Heart right ventricle (tissue), 16 donors: ENCODE measurements at places on chromosomes 7 and 10.

DNA sequence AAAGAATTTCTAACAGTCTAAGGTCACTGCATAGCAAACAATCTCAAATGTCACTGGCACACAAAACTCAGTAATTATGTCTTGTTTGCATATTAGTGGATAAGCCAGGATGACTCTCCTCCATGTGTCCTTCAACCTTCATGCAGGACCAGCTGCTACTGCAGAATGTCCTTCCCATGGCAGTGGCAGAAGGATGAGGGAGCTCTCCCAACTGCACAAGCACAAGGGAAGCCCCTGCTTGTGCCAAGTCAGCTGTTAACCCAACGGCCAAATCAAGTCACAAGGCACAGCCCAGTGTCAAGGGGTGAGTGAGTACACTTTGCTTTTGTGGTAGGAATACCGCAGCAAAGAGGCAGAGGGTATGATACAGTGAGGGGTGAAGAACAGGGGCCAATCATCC lies 59.3 kb upstream of the VWC2 start:
- peak; percentile 50 for DNase-seq

- DNase-seq, result no peak
Observed at GRCh38 chr7:99622596-99622995, 5.8 kb downstream of the ZSCAN25 start.

- no peak for DNase-seq
Observed at GRCh38 chr7:36526863-36527548, 137.3 kb downstream of the ANLN start.

- DNase-seq, result no peak
Observed at GRCh38 chr7:45882465-45882810, 5.8 kb upstream of the IGFBP1 start.

GRCh38 chr10:128859738-128860386 lies 607.2 kb upstream of the MGMT start:
- peak; percentile 49 for DNase-seq

- no peak for DNase-seq
Observed at GRCh38 chr7:149821191-149822148, 16.7 kb upstream of the ZNF862 start.

- no peak for DNase-seq
Observed at GRCh38 chr10:45586028-45586824, 86.3 kb downstream of the ZFAND4 start.

GRCh38 chr7:41445946-41446345 lies 256.9 kb downstream of the INHBA start:
- DNase-seq, result no peak

- DNase-seq, result no peak
Observed at GRCh38 chr7:68020102-68020501, 1023.5 kb downstream of the TYW1 start.

DNA sequence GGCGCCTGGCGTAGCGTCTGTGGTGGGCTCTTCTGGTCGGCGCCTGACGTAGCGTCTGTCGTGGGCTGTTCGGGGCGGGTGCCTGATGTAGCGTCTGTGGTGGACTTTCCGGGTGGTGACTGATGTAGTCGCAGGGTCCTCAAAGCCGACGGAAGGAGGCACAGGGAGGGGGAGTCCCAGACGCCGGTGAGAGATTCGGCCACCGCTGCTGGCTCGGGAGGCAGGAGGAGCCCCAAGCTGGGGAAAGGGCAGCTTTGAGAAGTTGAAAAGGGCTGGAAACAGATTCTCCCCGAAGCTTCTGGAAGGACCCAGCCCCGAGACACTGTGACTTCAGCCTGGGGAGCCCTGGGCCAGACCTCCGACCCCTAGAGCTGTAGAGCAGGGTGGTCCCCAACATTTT lies 105.7 kb downstream of the DNAJB6 start:
- DNase-seq, result no peak

DNA sequence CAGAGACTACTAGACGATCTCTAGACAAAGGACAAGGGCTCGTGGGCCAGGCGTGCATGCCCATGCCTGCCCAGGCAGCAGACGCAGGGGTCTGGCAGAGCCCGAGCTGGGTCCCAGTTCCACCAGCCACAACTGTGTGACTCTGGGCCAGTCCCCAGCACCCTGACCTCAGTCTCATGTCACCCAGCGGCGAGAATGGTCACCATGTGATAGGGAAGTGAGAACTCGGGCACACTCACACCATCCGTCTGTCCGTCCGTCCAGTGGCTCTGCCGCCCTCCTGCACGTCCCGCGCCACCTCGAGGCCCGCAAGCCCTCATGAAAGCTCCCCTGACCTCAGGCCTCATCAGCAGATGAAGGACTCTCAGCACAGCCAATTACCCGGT lies 280.0 kb downstream of the ELFN1 start:
- no peak for DNase-seq

DNA sequence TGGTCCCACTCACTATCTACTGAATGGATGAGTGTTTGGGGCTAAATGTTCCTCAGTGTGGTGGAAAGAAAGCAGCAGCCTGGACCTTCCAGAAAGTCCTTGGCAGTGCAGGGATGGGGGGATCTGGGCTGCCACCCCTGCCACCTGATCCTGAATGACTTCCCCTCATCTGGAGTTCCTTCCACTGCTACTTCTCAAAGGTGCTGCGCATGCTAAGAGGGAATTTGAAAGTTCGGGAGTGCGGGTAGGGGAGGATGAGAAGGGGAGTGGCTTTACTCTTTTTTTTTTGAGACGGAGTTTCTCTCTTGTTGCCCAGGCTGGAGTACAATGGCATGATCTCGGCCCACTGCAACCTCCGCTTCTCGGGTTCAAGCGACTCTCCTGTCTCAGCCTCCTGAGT lies 1.4 kb downstream of the KLRG2 start:
- DNase-seq, result no peak

DNA sequence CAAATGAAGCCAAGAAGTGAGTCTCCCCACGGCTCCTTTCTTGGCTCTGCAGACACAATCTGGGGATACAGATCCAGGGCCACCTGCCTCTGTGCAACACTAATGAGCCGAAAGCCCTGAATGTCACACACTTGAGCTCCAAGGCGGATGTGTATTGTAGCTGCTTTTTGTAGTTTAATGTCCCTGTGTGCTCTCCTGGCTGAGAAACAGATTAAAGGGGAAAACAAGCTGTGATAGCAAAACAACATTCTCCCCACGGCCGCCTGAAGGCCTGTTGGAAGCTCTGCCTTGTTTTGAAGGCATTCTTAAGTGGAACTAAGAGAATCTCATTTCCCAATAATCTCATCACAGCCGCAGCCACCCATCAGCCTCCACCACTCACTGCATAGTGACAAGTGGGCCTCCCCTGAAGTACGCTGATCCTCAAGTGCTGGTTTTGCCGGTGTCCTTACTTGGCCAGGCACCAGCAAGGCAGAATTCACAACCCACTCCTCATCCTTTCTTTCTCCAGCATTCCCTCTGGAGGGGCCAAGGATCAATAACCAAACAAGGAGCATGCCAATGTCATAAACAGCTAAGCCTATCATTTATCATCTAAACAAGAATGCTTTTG lies 44.4 kb upstream of the AMPH start:
- no peak for DNase-seq

GRCh38 chr7:30941582-30942323 lies 22.0 kb upstream of the GHRHR start:
- no peak for DNase-seq

DNA sequence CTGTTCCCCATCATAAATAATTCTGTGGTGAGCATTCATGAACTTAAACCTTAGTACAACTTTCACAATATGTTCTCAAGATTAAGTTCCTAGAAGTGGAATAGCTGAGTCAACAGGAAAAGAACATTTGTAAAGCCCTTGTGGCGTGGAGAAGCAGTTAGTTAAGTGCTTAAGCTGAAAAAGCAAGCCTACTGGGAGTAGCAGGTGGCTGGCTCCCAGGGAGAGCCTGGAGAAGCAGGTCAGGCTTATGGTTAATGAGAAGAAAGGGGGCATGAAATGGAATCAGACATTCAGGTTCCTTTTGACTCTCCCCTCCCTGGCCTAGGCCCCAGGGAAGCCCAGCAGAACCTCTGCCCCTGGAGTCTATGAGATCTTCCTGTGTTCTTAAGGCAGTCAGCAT lies 35.3 kb downstream of the VSTM4 start:
- DNase-seq, result no peak

DNA sequence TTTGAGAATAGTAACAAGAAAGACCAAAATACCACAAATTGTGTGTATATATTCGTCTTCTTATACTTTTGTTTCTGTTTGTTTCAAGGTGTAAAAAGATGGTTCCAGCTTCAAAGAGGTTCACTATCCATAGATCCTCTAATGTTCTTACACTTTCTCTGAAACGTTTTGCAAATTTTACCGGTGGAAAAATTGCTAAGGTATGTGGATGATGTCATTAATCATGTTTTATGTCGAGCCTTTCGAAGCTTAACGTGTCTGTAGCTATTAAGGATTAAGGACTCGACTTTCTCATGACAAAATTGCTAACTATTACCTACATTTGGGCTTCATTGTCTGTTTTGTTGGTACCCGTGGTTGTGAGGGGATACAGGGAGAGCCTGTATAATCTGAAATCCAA lies 112.8 kb downstream of the ANKRD61 start:
- no peak for DNase-seq

- DNase-seq, result no peak
Observed at GRCh38 chr10:100447663-100448062, 15.1 kb upstream of the WNT8B start.

DNA sequence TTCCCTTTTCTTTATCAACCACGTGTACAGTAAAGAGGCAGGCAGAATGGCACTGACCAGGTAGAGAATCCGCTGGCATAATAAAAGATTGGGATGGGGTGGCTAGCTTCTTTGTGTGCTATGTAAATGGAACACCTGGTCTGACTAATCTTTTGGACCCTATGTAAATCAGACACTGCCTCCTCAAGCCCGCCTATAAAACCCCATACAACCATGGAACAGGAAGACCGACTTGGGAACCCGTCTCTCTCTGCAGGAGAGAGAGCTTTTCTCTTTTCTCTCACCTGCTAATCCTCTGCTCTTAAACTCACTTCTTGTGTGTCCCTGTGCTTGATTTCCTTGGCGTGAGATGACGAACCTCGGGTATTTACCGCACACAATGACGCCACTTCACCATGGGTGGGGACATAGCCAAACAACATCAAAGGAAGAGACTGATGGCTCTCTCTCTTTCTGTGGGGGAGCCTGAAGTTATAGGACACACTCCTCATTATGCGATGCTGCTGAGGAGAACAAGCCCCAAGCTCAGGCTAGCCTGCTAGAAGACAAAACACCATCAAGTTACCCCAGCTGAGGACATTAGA lies 94.2 kb downstream of the ARL5B start:
- DNase-seq, result no peak

DNA sequence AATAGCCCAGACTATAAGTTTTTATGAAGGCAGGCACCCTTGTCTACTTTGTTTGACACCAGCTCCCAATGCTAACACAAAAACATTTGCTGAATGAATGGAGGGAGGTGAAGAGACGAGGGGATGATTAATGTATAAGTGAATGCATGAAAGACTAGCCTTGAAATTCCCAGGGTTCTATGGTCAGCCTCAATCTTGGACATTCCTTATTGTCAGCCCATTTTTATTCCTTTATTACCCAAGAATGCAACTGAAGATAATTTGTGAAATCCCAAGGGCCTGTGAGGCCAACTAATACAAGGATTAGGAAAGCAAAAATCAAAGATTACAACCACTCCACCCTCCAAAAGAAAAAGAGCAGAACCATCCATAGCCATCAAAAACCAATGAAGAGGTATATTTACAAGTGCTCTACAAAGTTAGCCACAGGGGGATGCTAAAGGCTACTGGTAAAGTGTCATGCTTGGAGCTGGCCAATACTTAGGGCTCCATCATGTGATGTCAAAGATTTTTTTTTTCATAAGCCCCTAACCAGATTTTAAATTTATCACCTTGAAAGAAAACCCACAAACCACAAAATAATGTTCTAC lies 40.0 kb upstream of the ASAH2 start:
- no peak for DNase-seq

GRCh38 chr10:92530891-92531535 lies 42.9 kb downstream of the IDE start:
- no peak for DNase-seq

- no peak for DNase-seq
Observed at GRCh38 chr10:75091146-75091545, 20.3 kb upstream of the SAMD8 start.

- DNase-seq, result peak; percentile 55
Observed at GRCh38 chr7:131692131-131692960, 135.9 kb upstream of the PODXL start.

- no peak for DNase-seq
Observed at GRCh38 chr10:61343796-61344195, 109.4 kb downstream of the TMEM26 start.

DNA sequence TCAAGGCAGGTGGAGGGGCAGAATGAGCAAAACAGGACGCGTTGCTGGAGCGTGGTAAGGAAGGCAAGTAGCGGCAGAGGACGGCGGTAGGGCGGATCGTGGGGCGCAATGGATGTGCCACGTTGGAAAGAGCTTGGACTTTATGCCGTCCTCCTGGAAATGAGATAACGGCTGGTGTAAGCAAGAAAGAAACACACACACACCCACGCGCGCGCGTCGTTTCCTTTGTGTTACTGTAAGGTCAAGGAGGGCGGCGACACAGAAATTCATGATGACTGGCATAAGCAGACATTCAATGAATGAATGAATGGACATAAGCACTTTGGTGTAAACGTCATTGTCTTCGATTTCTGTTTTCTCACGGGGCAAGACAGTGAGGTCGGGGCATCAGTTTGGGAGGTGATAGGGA lies 683 bp upstream of the ENTPD7 start:
- DNase-seq, result peak; percentile 55

DNA sequence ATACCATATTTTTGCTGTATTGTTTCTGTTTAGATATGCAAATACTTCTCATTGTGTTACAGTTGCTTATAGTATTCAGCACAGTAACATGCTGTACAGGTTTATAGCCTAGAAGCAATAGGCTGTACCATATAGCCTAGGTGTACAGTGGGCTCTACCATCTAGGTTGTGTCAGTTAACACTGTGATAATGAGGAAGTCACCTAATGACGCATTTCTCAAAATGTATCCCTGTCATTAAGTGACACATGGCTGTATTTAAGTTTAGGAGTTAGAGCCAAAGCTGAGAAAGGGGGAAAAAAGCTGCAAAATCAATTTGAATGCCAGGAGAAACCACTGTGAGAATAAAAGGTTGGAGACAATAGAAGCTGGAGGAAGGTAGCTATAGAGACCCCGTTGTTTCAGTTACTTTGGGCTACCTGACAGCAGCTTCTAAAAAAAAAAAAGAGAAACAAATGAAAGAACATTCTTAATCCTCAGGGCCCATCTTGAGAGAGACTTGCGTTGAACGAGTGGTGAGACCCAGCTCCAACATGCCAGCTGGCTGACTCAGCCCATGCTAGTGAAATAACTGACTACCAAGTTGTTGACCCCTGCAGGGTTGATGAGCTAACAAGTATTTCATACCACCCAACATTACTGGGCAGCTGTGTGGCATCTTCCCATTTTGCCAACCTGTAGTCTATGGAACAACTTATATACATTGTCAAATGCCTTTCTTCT lies 8.7 kb downstream of the STARD3NL start:
- DNase-seq, result no peak

- no peak for DNase-seq
Observed at GRCh38 chr10:79060641-79061255, 8.0 kb upstream of the ZMIZ1 start.
